ENCODE measurements at places on chromosomes 12 and 14.

- DNase-seq: no peak
Observed at GRCh38 chr14:77610553-77610952, 5.9 kb downstream of the SPTLC2 start.

- no peak for DNase-seq
Observed at GRCh38 chr12:83461336-83461935, 774.7 kb downstream of the TMTC2 start.

DNA sequence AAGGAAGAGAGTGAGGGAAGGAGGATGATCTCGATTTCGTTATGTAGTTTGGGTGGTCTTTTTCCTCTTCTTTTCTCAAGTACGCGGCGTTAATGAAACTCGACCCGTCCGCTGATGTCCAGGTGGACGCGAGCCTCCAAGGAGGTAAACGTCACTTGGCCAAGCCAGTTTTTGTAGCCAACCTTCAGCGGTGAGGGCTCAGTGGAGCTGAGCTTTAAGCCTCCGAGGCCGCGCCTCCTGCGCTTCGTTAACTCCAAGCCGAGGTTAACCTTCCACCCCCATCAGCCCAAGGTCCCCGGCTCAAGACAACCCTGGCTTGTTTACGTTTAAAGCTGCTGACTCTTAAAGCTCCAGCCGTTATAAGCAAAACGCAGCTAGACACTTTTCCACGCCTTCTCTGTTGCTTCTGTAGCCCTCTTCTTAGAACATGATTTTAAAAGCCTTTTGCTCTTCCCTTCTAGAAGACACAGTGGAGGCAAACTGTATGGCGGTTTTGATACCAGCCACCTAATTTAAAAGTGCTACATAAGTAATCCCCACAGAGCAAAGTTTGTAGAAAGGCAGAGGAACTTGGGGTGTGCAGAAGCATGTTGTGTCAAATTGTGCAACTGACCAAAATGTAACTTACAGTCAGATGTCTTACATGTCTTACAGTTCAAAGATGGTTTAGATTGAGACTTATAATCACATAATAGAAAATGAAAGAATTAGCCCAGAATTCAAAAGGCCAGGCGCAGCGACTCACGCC is 923 bp upstream of the ITPR2 start:
- DNase-seq: no peak

GRCh38 chr12:123954647-123955350 is 17.8 kb downstream of the CCDC92 start:
- no peak for DNase-seq

- no peak for DNase-seq
Observed at GRCh38 chr12:103441437-103442181, 54.2 kb downstream of the C12orf42 start.

- no peak for DNase-seq
Observed at GRCh38 chr12:13229504-13229903, 33.0 kb downstream of the EMP1 start.

DNA sequence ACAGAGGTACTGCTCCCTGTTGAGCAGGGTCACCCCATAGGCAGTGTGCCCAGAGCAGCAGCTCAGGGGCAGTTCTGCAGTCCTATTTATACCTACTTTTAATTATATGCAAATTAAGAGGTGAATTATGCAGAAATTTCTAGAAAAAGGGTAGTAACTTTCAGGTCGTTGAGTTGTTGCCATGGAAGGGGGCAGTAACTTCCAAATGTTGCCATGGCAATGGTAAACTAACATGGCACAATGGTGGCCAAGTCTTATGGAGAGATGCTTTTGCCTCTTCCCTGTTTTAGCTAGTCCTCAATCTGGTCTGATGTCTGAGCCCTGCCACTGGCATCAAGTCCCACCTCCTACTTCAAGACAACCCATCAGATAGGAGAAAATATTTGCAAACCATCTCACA is 30.4 kb upstream of the P2RX7 start:
- no peak for DNase-seq

DNA sequence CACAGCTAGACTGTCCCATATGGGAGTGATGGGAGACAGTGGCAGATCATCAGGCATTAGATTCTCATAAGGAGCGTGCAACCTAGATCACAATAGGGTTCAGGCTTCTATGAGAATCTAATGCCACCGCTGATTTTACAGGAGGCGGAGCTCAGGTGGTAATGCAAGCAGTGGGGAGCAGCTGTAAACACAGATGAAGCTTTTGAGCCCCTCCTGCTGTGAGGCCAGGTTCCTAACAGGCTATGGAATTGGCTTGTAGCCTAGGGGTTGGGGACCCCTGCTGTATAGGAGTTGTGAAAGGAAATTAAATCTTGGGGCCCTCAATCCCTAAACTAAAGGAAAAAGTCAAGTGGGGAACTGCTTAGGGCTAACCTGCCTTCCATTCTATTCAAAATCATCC is 29.6 kb downstream of the ADIPOR2 start:
- DNase-seq: no peak

DNA sequence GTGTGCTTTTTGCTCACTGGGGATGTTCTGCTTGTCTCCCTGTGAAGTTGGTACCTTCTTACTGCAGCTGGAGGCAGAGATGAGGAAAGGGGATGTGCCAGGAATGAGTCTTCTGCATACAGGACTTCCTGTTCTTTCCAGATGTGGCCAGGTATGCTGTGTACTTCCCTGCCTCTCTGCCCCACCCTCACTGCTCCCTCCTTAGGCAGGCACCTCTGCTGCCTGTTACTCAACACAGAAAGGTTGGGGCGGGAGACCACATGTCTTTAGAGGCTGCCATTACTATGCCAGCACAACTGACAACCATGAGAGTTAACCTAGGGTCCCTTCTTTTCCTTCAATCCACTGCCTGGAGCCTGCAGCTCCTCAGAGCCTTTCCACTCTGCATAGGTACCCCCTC is 2.0 kb upstream of the OAS3 start:
- DNase-seq: no peak

GRCh38 chr12:93943780-93944179 is 204.6 kb upstream of the PLXNC1 start:
- no peak for DNase-seq

- DNase-seq: no peak
Observed at GRCh38 chr12:27207615-27208413, 36.3 kb upstream of the STK38L start.

DNA sequence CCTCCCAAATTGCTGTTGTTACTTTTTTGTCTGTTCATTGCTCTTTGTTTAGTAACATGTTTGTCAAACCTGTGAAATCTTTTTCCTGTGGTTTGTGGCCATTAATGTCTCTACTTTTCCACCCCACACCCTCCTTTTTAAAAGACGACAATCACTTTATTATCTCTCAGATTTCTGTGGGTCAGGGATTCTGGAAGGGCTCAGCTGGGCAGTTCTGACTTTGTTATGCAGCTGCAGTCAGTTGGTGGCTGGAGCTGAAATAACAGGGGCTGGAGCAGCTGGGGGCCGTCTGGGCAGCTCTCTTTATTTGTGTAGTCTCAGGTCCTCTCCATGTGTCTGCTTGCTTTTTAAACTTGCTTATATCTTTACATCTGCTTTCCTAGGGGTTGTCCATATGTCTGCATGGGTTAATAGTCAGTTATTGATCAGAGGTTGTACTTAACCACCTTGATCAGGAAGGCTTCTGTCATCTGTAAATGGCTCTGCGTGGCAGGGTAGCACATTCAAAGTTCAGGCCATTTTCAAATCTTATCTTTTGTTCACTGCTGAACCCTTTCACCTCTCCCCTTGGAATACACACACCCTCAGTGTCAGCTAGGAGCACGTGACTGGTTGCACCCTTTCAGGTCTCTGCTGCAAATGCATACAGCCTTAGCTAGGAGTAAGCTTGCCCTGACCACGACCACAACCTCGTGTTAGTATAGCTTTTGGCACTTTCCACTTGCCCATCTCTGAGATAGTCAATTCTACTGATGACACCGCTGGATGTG is 27.9 kb downstream of the BORCS5 start:
- DNase-seq: no peak

DNA sequence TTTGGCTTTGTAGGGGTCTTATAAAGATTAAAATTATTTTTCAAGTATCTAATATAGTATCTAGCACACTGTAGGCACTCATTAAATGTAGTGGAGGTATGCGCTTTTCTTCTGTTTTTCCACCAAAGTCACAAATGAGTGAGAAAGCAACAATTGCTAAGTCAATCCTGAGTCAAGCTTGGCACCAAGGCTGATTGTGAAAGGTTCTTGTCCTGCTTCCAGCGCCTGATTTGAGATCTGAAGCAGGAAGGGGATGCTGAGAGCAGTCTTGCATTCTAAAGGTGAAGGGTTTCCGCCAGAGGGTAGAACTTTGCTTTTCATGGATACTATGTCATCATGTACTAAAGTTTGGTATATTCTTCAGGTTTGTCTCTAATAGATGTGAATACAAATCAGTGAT is 64.9 kb upstream of the DAAM1 start:
- no peak for DNase-seq

- no peak for DNase-seq
Observed at GRCh38 chr14:103290056-103290455, 44.0 kb upstream of the EIF5 start.
